ENCODE measurements at places on chromosomes 3 and 15.

DNA sequence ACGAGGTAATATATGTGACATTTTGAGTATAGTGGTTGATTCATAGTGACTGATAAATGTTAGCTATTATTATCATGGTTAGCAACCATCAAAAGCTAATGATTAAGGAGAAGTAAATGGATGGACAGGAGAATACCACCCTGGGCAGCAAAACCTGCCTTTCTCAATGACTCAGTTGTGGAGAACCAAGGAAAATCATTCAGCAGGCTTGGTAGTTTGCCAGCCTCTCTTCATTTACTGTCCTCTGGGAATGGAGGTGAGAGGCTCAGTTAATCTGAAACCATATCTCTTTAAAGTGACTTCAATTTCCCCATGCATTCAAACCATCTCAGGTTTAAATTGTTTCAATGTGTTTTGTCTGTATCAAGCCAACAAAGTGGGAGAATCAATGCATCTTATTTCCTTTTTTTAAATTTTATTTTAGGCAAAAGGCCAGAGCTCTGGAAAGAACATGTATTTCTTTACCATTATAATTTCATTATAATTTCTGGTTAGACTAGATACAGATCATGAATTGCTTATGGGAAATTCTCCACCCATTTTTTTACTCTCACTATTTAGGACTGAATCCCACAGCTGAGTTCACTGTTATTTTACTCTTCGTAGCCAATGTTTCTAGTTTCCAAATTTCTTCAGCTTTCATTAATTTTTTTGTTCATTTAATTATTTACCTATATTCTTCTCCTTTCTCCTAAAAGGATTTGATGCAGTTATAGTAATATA, 2.7 kb downstream of the TM4SF18 start:
- no peak for DNase-seq

- DNase-seq: no peak
Observed at GRCh38 chr3:197283045-197283444, 15.4 kb downstream of the DLG1 start.

DNA sequence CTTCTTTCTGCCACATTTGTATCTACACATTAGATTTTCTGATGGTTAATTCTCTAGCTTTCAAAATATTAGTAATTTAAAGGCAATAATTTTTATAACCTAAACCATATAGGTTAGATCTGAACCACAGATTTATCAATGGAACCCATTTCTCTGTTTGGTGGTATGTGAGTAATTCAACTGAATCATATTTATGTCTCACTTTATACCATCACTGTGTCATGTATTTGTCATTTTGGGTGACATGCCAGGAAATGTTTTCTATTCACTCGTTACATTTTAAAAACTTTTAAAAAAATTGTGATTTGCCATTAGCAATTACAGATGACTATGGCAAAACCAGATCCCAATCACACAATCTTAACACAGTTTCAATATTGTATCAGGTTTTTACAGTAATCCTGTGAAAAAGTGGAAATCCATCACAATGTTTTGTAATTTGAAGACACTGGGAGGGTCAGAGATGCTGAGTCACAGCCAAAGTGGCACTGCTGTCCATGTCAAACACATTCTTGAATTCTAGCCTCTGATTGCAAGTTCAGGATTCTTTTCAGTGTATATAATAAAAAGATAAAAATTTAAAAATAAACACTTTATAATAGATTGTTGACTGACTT, 356.0 kb upstream of the RBMS3 start:
- no peak for DNase-seq

DNA sequence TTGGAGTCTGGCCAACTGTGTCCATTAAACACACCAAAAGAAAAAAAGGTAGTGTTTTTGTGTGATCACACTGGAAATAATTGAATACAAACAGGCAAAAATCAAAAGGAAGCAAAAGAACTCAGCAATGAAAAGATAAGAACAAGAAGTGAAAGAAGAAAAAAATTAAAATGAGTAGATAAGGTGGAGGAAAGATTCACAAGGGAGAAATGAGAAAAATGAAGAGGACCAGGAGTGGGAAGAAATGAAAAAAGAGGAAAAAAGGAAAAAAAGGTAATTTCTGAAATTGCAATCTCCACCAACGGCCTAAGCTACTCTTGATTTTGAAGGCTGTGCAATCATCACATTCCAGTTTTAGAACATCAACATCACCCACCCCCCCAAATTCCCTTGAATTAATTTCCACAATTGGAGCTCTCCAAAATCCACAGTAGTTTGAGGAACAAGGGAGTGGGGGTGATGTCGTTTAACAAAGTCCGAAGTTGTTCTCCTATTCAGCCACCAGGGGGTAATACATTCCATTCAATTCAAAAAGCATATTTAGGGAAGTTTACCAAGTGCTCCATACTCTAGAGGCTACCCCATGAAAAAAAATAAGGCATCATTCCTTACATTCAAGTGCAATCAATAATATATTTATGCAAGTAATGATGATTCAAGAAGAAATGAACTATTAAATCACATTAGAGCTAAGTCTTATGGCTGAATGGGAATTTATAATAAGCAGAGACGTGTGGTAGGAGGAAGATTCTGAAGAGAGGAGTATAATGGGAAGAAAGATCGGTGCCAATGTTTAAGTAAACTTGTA, 37.4 kb downstream of the ZNF860 start:
- no peak for DNase-seq

DNA sequence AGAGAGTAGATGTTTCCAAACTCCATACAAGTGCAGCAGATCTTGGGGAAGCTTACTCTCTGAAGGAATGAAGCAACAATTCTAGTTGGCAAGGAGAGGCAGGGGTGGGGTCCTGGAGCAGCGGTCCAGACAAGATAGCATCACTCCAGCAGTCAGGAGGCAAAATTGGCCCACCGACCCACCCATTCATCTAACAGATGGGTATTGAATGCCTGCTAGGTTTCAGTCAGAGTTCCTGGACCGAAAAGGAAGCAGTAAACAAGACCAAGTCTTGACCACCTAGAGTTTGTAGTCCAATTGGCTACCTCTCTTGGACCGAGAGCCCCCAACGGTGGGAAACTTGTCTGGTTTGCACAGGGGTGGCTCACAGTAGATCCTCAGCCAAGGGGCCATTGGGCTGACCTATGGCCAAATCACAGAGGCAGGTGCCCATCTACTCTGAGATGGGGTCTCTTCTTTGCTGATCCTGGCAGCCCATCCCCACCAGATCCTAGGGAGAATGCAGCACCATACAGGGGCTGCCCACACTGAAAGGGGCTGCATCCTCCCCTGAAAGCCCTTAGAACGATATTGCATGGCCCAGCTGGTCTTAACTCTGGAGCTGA, 74.3 kb downstream of the CORO2B start:
- DNase-seq: no peak

- DNase-seq: no peak
Observed at GRCh38 chr3:194925614-194926013, 239.9 kb downstream of the FAM43A start.

DNA sequence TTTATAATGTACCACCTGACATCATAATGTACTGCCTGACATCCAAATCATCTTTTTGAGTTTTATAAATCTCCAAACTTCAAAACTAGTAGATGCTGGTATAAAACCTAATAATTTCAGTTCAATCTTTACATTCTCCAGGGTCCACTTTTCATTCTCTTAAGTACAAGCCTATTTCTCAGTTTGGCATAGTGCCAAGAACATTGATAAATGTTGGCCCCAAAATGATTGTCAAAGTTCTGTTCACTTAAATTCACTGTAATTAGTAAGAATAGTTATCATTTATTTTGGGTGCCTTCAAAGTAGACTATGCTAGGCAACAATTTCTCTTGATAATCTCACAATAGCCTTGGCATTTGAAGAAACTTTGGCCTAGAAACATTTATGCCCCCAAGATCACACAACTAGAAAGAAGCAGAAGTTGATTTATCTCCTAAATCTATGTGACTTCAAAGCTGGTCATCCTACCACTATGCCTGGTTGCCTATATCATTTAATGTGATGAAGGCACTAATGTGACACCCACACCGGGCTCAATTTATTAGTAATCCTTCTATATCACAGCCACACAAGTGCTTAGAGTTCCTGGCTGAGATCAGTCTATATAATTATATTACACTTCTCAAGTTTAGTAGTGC, 101.7 kb downstream of the ZNF609 start:
- DNase-seq: no peak

DNA sequence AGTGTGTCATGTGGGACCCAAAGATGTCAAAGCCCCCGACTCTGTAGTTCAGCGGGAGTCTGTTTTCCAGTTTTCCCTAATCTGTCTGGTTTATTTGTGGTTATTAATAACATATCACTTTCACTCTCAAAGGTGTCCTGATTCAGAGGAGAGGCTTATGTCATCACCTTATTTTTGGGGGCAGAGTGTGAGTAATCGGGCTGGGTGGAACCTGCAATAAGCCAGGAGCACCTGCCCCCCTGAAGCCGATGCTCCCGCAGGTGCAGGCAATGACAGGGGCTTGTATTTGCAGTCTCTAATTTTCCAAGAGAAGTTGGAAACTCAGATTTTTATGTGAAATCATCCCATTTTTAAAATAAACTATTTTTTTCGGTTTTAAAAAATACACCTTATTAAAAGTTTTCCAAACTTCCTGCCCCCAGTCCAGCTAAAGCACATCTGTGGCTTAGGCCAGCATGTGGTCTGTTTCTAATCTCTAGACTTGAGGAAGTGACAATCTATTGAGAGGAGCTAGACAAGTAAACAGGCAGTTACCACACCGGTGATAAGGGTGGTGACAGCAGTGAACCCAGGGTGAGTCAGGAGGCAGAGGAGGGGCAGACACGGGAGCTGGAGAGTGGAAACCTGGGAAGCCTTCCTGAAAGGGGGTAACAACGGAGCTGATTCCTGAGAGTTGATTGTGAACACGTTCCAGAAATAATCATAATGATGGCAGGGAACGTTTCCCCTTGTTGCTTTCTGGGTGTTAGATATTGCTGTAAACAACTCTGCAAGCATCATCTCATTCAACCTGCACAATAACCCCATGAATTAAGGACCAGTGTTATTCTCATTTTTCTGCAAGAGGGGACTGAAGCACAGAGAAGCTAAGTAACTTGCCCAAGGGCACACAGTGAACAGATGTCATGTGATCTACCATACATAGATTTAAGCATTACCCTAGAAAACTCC, 37.2 kb downstream of the BHLHE40 start:
- no peak for DNase-seq

DNA sequence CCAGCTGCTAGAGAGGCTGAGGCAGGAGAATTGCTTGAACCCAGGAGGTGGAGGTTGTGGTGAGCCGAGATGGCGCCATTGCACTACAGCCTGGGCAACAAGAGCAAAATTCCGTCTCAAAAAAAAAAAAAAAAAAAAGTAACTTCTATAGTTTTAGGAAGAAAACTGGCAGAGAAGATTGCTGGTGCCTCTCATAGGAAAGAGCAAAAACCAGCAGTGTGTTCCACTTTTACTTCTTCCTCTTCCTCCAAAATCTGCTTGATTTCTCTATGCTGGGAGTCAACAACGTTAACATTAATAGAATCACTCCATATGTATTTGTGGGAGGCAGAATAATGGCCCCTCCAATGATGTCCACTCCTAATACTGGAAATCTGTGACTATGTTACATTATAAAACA, 12.5 kb upstream of the NR1D2 start:
- DNase-seq: no peak

DNA sequence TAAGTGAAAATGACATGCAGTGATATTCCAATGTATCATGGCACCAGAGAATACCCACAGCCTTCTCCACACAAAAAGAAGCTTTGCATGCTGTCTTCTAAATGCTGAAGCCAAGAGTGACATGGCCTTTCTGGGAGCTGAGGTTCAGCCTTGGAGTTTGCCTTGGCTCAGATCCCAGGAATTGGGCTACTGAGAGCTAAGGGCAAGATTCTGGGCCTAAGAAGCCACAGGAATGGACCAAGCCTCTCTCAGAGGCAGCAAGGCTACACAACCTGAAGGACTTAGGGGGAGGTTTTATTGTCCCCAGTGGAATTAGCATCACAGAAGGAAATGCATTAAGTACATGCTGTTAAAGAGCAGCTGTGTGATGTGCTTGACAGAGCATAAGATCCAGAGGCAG, 1078.5 kb downstream of the TUSC7 start:
- no peak for DNase-seq

GRCh38 chr3:117809186-117810081, 1099.9 kb downstream of the TUSC7 start:
- DNase-seq: no peak

GRCh38 chr15:77982127-77982490, 95.4 kb downstream of the TBC1D2B start:
- no peak for DNase-seq

- no peak for DNase-seq
Observed at GRCh38 chr15:65434201-65434600, 11.5 kb upstream of the IGDCC4 start.

DNA sequence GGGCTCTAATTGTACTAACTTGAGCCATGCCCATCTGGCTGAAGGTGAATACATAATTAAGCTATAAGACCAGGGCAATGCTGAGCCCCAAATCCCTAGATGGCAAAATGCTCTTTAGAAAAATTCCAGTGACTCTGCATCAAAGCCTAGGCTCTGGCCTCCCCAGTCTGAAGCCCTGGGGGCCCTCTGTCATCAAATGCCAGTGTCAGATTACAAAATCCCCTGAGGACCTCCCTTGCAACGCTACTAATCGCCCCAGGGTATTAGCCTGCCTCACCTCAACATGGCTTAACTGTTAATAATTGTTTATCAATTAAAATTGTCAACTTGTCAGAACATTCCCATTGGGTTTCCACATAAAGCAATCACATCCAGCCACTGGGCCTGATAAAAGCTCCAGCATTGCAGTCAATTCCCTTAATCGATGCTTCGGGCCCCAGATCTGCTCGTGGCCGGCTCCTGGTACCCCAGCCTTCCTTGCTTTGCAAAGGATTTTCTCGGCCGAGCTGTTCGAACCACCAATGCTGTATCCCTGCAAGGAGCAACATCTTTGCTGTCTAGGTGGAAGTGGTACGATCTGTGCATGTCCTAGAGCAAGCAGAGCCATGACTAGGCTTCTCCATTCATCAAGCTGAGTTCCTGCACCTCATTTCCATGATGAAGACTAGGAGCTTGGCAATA, 151.7 kb downstream of the MEGF11 start:
- DNase-seq: no peak

- no peak for DNase-seq
Observed at GRCh38 chr3:24523215-24523614, 28.6 kb upstream of the THRB start.

DNA sequence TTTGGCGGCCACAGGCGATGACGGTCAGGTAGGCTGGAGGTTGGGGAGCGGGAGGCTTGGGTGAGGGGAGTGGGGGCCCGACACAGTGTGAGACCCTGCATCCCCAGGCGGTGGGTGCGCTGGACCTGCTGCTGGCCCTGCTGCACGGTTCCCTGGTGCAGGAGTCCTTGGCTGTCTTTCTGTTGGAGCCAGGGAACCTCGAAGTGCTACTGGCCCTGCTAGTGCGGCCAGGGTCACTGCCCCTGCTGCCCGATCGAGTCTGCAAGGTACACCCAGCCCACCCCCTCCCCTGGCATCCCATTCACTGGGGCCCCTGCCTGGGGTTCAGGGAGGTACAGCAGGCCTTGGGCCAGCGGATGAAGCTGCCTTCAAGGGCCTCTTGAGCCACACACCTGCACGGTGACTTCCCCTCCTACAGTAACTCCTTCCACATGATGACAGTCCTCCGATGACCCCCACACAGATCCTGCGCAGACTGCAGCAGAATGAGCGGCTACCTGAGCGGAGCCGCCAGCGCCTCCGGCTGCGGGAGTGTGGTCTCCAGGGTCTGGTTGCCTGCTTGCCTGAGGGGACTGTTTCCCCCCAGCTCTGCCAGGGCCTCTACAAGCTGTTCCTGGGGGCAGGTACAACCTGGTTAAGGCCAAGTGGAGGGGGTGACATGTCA, 19.5 kb downstream of the NBEAL2 start:
- no peak for DNase-seq
